SJSA1 (cell line): ENCODE measurements at places on chromosomes 16 and 17. TPM values are rescaled to one million over a fixed set of nuclear protein-coding genes. Genes with fewer than 3 reads are reported as not detected.
A peak's percentile ranks its signal among the peaks of the same experiment; 100 is the strongest.

- no peak for DNase-seq
These were observed 7.4 kb downstream of the KIFC3 start for GRCh38 chr16:57794849-57795430.

DNA sequence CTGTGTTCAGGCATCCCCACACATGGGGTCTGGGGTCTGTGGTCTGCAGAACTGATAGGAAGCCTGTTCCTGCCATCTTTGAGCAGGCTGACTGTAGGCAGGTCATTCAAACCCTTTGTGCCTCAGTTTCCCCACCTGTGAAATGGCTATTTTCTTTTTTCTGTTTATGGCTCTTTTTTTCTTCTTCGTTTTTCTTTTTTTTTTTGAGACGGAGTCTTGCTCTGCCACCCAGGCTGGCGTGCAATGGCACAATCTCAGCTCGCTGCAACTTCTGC is 72.5 kb downstream of the ABCC6 start:
- no peak for DNase-seq

DNA sequence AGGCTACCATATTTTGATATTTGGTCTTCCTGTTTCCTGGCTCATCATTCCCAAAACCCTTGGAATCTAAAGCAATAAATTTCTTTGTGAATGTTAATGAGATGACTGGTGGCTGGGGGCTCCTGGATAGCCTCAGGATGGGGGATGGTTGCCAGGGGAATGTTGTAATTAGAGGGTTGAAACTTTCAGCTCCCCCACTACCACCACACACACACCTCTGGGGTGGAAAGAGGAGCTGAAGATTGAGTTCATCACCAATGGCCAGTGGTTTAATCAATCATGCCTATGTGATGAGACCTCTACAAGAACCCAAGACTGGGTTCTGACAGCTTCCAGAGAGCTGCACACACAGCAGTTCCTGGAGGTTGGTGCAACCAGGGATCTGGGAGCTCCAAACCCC is 59.1 kb downstream of the HS3ST3A1 start:
- no peak for DNase-seq

DNA sequence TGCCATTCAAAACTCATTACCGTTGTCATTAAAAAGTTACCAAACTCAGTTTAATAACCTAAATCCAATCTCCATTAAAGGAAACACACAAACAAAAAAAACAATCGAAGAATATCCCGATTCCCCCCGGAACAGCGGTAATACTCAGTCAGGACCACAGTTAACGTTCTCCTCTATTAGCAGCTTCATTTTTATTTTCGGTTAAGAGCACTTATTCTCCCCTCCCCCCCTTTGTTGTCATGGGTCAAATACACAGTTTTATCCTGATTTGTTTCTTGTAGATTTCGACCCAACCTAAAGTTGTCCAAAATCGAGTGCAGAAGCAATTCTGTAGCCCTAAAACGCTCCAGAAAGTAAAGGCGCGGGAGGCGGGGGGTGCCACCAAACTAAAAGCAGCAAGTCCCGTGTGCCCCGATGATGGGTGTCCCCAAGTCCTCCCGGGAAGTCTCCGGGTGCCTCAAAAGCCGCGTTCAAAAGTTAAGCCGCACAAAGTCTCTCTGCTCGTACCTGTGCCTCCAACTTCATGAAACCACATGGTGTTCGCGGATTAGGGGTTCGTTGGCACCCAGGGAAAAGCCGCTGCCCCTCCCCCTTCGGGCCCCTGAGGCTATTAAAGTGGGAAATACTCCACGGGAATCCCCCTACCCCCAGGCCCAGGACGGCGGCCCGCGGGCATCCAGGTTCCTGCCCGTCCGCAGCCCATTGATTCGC is 996 bp downstream of the SUMO2 start:
- peak; percentile 50 for DNase-seq

DNA sequence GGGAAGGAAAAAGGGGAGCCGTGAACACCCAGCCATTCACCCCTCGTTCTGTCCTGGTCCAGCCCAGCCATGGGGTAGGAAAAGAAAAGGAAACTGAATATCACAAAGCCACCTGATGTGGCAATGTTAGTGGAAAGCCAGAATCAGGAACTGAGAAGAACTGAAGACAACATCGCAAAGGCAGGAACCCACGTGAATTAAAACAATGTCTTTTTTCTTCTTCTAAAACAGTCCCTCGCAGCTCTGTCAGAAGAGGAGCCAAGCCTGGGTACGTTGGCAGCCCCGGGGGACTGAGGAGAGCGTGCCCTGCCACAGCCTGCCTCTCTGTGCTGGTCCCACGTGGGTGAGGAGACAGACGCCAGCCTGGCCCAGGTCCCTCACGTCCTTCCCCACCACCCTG is 55.0 kb downstream of the ZNF423 start:
- no peak for DNase-seq

DNA sequence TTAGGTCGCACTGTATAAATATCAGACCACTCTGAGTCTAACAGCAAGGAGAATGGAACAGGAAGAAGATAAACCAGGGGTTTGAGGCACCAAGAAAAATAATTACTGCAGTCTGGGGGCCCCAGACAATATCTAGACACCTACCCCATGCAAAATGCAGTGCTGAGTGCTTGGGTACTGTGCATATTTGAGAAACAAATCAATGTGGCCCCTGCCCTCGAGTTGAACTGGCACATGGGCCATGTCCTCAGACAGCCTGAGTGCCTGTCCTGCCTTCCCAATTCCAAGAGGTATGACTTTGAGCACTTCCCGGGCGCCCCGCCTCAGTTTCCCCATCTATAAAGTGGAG is 6.2 kb upstream of the CIITA start:
- no peak for DNase-seq

DNA sequence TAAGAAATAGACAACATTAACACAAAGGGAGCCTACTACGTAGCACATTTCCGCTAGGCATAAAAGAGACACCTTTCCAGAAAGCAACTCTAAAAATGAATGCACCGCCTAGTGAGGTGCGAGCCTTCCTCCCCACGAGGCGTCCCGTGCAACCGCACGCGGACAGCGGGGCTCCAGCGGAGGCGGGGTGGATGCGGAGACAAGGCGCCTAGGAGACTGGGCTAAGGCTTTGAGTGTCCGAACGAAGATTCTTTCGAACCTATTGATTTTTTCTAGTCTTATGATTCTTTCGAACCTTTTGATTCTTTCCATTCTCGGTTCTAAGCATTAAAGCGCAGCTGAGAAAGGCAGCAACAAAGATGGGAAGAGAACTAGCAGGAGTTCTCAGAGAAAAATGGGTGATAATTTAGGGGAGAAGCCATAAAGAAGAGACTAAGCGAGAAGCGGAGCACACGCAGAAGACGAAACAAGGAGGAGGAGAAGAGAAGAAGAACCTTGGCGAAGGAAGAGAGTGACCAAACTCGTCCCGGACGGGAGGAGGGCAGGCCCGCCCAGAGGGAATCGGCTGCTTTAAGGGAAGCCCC is 394 bp upstream of the CPD start:
- no peak for DNase-seq

DNA sequence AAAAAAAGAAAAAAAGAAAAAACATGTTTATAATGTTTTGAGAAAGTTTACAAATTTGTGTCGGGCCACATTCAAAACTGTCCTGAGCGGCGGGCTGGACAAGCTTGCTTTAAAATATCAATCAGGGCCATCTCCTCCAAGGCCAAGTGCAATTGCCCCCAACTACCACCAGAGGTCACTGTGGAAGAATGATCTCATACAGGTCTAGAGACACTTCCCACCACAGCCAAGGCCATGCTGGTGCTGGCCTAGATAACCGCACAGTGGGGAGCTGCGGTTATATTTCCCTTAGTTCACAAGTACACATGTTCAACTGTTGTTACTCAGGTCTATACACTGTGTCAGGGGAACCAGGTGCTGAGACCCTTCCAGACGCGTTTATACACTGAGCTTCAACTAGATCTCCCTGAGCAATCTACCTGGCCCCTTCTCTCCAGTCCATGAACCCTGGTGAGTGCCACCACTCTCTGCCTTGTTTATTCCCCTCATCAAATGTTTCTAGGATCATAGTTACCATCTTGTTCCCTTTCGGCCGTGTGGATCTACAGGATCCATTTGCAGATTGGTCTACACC is 83.8 kb upstream of the CCL2 start:
- peak; percentile 59 for DNase-seq

- no peak for DNase-seq
These were observed 10.4 kb downstream of the CPPED1 start for GRCh38 chr16:12793120-12793864.

GRCh38 chr16:53369921-53370320 is 64.3 kb upstream of the RBL2 start:
- no peak for DNase-seq

DNA sequence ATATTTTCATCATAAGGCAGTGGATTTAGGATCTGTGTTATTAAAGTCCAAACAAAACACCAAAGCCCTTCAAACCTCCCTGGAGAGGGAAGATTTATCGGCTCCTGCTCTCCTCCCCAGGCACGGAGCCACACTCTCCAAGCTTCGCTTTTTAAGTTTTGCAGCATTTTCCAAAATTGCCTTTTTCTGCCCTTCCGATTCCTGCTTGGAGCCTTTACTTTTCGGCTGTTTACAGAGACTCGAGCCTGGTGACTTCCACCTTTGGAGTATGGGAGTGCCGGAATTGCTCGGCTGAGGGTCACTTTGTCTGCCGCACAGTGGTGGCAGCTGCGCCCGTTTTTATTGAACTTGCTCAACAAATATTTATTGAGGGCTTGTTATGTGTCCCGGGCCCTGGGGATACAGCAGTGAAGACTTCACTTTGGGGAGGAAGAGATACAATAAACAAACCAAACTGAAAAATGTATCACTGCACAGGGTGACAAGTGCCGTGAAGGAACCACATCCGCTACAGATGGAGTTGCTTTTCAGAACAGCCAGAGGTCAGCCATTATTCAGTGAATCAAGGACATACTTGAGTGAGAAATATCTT is 185.5 kb downstream of the NTN1 start:
- DNase-seq: no peak

- DNase-seq: peak; percentile 46
These were observed 28.4 kb upstream of the MRTFB start for GRCh38 chr16:14042706-14043105.

DNA sequence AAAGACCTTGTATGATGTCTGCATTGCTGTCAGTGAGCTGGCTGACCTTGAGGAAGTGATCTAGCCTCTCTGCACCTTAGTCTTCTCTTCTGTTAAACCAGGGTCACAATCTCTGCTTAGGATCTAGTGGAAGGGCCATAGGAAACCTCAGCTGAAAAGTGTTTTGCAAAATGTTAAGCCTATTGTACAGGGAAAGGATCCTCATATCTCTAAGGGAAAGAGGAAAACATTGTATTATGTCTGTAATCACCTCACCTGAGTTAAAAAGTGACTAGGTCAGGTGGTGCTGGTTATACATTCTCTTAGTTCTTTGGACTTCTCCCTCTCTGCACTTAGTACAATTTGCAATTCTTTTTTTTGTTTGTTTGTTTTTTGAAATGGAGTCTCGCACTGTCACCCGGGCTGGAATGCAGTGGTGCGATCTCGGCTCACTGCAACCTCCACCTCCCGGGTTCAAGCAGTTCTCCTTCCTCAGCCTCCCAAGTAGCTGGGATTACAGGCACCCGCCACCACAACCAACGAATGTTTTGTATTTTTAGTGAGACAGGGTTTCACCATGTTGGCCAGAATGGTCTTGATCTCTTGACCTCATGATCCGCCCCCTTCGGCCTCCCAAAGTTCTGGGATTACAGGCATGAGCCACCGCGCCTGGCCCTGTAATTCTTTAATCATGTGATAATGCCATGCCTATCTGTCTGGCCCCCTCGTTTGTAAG is 2.0 kb upstream of the SEPHS2 start:
- no peak for DNase-seq

- DNase-seq: no peak
These were observed 67.7 kb downstream of the MPRIP start for GRCh38 chr17:17109907-17110306.

DNA sequence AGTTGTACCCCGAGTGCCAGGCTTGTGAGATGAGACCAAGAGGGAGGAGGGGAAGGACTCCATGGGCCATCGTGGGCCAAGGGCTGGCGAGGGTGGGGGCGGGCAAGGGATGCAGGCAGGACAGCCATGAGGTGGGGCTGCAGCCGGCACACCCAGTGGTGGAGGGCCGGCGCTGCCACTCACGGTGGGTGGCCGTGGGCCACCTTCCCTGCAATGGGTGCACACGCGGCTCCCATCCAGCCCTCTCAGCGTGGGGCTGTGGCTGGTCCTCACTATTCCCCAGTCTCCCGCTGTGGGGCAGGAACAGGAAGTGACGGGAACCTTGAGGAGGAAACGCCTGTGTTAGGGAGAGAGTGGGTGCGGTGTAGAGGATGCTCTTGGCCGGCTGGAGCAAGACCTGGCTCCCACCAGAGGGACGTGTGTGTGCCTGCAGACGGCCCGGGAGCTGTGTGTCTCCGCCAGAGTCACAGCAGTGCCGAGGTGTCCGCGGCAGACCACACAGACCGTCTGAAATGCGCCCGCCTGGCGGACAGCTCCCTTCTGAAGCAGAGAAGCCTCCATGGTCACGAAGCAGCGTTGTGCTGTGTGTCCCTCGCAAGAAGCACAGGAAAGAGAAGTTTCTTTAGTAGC is 23.6 kb downstream of the CIBAR2 start:
- DNase-seq: no peak

GRCh38 chr17:44955674-44956425 is 8.3 kb upstream of the KIF18B start:
- DNase-seq: no peak

DNA sequence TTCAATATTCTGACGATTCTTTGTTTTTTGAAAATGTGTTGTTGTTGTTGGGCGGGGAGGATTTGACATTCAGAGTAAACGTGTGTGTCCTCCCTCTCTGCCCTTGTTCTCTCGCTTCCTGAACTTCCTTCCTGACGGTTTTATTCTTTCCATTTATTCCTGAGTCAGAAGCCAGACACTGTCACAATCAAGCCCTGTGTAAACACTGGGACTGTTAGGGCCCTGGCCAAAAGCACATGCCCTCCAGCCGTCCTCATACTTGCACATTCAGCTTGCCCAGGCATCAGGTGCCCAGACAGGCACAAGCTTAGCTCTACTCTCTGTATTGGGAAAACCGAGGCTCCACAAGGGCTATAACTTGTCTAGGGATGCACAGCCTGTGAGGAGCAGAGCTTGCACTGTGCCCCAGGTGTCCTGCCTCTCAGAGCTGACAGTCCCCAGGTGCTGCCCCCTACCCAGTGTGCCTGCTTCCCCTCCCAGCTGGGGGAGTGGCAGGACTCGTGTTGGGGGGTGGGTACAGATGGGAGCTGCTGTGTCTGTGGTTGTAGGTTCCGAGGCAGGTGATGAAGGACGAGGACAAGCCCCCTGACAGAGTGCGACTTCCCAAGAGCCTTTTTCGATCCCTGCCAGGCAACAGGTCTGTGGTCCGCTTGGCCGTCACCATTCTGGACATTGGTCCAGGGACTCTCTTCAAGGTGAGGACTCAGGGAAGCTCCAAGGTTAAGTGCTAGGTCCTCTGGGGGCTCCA is 9.7 kb downstream of the ADGRG3 start:
- no peak for DNase-seq

The LPO gene
- total RNA-seq: not detected in 2 replicates

The ABCC12 gene
- 0.03 TPM in 1 of 2 replicates, not detected in the other for total RNA-seq

The PIK3R5 gene
- not detected in 2 replicates for total RNA-seq

The OR1A1 gene
- not detected in 2 replicates for total RNA-seq

The ADAD2 gene
- not detected in 2 replicates for total RNA-seq

The NOG gene
- total RNA-seq: 11.0 and 13.2 TPM in 2 replicates

The SPATA22 gene
- not detected in 2 replicates for total RNA-seq

The TP53TG3 gene
- total RNA-seq: not detected in 2 replicates

The MYH8 gene
- 0.03 TPM in 1 of 2 replicates, not detected in the other for total RNA-seq

The CAVIN1 gene
- 319 and 331 TPM in 2 replicates for total RNA-seq

The TBX21 gene
- 0.22 TPM in 1 of 2 replicates, not detected in the other for total RNA-seq

The KRTAP9-4 gene
- not detected in 2 replicates for total RNA-seq

The CDH8 gene
- 0.05 TPM in 1 of 2 replicates, not detected in the other for total RNA-seq

The CCL8 gene
- total RNA-seq: not detected in 2 replicates

The ZG16B gene
- 0.11 and 0.53 TPM in 2 replicates for total RNA-seq
